ENCODE measurements at places on chromosomes 12 and 14. TPM values are rescaled to one million over a fixed set of nuclear protein-coding genes. Genes with fewer than 3 reads are reported as not detected.

The CD163L1 gene
- total RNA-seq: 0.28 TPM

The INHBE gene
- 0.08 TPM for total RNA-seq

The TMED8 gene
- total RNA-seq: 5.4 TPM

The TAS2R9 gene
- not detected for total RNA-seq

The CLEC4E gene
- total RNA-seq: not detected

The KRT81 gene
- total RNA-seq: 4,015 TPM

The INHBC gene
- 0.05 TPM for total RNA-seq

The NPAS3 gene
- total RNA-seq: not detected

The CDKL1 gene
- 5.3 TPM for total RNA-seq

The RNASE3 gene
- total RNA-seq: not detected

The CPNE6 gene
- not detected for total RNA-seq

The VPS37B gene
- 31.0 TPM for total RNA-seq

The RNF212B gene
- not detected for total RNA-seq

The PRH1 gene
- total RNA-seq: 1.7 TPM

The LTB4R gene
- total RNA-seq: 7.0 TPM

The NGDN gene
- total RNA-seq: 58.6 TPM

The TAS2R19 gene
- not detected for total RNA-seq

The PPP4R4 gene
- total RNA-seq: 0.40 TPM

The SRRM4 gene
- total RNA-seq: not detected

The WSCD2 gene
- total RNA-seq: not detected

The CBLN3 gene
- total RNA-seq: 1.4 TPM

The NRXN3 gene
- total RNA-seq: 0.75 TPM

The ASCL1 gene
- total RNA-seq: not detected

The HCAR3 gene
- 0.22 TPM for total RNA-seq

The SYT1 gene
- 5.7 TPM for total RNA-seq

The ADGRD1 gene
- 0.56 TPM for total RNA-seq

The RDH5 gene
- 2.2 TPM for total RNA-seq

The OAS2 gene
- 0.21 TPM for total RNA-seq

The KRT71 gene
- 0.05 TPM for total RNA-seq

The AEBP2 gene
- total RNA-seq: 22.1 TPM

The TESPA1 gene
- not detected for total RNA-seq

The SCN8A gene
- total RNA-seq: 1.9 TPM

The USP44 gene
- 0.23 TPM for total RNA-seq

The EIF2B2 gene
- total RNA-seq: 72.8 TPM

The SLC6A12 gene
- total RNA-seq: 0.51 TPM

The TMTC3 gene
- total RNA-seq: 10.5 TPM

The PPM1H gene
- 7.1 TPM for total RNA-seq

The PLEKHD1 gene
- 0.04 TPM for total RNA-seq

The DPPA3 gene
- not detected for total RNA-seq

The ARHGAP9 gene
- total RNA-seq: 0.36 TPM

The KRT82 gene
- total RNA-seq: not detected

The WNT5B gene
- 2.2 TPM for total RNA-seq

The PTPRQ gene
- 0.03 TPM for total RNA-seq

The CSRP2 gene
- total RNA-seq: 20.6 TPM

The ZBTB39 gene
- 5.1 TPM for total RNA-seq

The SLC25A47 gene
- total RNA-seq: not detected

The SLC41A2 gene
- 21.7 TPM for total RNA-seq

The CD69 gene
- not detected for total RNA-seq

The NT5DC3 gene
- total RNA-seq: 6.8 TPM

The IL23A gene
- 1.0 TPM for total RNA-seq

The FAM222A gene
- 7.2 TPM for total RNA-seq

The MDGA2 gene
- total RNA-seq: not detected
